ENCODE measurements at places on chromosomes 11 and 22.

DNA sequence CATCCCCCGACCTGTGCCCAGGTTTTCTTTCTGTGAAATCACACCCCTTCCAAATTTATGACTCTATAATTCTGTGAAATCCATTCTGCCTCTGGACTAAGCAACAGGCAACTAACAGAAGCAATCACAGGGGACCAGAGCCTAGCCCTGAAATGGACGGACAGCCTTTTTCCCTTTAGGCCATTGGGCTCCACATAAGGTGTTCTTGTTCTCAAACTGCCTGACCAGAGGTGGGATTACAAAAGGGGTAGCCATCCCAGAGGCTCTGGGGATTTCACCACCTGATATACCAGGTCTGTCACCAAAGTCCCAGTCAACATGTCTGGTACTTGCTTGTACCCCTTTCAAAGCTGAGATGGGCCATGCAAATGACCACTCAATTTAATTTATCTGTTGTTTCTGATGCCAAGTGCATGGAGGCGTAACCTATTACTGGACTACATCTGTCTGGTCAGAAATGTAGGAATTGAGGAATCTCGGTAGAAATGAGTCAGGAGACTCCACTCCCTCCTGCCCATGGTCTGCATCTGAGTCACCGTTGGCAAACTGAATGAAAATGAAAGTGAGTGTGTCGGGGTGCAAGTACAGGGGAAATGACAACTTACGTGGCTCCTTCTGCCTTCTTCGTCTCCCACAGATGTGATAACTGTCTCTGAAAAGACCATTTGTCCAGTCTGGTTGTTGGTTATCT, 10.2 kb downstream of the DKK3 start:
- DNase-seq = no peak

DNA sequence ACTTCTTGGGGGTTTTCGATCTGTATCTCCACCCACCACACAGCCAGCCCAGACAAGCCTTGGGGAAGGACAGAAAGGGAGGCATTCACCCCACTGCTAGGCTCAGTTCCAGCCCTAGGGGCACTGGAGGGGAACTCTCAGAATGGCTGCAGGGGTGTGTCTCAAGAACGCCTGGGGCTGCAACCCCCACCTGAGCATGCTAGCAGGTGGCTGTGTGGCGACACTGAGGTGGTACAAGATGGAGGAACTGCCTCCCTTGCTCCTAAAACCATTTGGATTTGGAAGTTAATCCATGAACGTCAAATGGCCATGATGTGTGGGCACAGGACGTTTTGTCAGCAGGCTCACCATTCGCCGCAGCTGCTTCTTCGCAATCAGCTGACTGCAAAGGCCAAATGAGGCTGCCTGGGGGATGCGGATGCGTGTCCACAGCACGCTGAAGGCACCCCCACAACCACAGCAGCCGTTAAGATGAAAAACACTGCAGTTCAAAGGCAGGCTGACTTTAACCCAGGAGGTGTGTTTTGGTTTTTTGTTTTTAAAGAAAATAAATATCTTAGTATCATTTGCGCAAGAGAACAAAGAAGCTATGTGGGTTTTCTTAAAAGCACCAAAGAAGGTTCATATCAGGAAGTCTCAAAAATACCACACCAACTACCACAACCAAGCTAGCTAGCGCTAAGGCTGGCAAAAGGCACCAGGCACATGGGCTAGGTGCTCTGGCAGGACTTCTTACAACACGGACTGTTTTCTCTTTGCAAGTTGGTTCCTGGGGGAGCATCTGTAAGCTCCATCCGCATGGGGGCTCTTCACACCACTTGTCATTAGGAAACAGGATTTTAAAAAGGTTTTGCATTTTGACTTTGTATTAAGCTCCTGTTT, 22.2 kb upstream of the NAP1L4 start:
- DNase-seq = no peak

- peak; percentile 3 for DNase-seq
Observed at GRCh38 chr11:132028380-132029240, 658.2 kb downstream of the NTM start.

DNA sequence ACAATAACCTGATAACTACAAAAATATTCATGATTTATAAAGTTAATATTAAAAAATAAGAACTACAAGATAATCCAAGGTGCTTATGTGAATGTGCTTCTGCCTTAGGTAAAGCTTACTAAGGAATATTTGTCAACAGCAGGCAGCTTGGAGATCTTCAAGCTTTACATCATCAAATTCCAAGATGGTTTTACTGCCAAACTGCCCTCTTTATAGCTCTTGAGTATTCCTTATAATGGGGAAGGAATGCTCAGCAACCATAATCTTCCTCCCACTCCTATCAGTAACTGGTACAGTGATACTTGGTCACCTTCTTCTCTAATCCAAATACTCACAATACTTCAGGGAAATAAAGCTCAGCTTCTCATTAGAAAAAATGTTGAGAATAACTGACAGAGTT, 30.1 kb downstream of the SBF2 start:
- no peak for DNase-seq

DNA sequence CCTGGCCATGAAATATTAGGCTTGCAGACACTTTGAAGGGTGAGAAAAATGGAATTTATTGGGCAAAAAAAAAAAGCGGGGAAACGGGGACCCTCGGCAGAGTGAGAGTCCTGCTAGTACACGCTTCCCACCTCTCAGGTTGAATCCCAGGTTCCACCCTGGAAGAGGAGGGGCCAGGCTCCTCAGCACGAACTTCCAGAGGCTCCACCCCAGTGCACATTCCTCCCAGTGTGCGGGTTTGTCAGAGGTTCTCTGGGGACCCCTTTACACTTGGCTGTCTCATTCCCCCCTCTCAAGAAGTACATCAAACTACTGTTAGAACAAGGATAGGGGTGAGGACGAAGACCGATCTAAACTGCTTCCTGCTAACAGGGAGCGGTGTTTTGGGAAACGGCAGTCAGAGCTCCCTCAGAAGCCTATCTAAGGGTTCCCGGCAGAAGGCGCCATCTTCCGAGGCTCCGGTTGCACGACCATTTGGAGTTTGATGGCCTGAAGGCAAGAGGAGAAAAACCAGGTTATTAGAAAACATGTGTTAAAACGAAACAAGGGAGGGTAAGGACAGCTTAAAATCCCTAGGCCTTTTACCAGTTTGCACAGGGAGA, 27.5 kb downstream of the FOLR3 start:
- DNase-seq = no peak

DNA sequence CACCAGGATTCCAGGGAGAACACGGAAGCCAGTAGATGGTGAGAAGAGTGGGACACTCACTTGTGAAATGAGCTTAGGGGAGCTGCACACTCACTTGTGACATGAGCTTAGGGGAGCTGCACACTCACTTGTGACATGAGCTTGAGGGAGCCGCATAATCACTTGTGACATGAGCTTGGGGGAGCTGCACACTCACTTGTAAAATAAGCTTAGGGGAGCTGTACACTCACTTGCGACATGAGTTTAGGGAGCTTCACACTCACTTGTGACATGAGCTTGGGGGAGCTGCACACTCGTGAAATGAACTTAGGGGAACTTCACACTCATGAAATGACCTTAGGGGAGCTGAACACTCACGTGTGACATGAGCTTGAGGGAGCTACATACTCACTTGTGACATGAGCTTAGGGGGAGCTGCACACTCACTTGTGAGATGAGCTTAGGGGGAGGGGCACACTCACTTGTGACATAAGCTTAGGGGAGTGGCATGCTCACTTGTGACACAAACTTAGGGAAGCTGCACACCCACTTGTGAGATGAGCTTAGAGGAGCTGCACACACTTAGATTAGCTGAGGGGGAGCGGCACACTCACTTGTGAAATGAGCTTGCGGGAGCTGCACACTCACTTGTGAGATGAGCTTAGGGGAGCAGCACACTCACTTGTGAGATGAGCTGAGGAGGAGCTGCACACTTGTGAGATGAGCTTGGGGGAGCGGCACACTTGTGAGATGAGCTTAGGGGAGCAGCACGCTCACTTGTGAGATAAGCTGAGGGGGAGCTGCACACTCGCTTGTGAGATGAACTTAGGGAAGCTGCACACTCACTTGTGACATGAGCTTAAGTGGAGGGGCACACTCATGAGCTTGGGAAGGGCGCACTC, 59.0 kb downstream of the NCAPD3 start:
- no peak for DNase-seq

DNA sequence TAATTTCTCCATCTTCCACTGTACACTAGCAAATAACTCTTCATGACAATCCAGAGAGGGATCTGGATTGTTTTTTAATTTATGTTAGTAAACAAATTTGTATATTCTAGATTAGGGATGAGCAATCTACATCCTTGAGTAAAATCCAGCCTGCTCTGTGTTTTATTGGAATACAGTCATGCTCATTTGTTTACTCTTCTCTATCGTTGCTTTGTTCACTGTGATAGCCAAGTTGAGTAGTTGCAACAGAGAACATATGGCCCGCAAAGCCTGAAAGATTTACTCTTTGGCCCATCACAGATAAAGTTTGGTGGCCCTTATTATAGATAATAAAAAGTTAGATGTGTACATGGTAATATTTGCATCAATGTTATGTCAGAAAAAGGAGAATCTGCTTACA, 6.2 kb upstream of the BLID start:
- DNase-seq = no peak

GRCh38 chr11:34431979-34432378, 6.8 kb upstream of the CAT start:
- no peak for DNase-seq

- DNase-seq = no peak
Observed at GRCh38 chr11:58992489-58992888, 53.2 kb downstream of the GLYATL1 start.

GRCh38 chr22:23164091-23164490, 16.2 kb upstream of the BCR start:
- no peak for DNase-seq

GRCh38 chr11:117199053-117199915, at the start of gene TAGLN:
Gene TAGLN (plus strand): TSS chr11:117199370. CDS start chr11:117203014, 3,644 bp downstream.
- DNase-seq = no peak

DNA sequence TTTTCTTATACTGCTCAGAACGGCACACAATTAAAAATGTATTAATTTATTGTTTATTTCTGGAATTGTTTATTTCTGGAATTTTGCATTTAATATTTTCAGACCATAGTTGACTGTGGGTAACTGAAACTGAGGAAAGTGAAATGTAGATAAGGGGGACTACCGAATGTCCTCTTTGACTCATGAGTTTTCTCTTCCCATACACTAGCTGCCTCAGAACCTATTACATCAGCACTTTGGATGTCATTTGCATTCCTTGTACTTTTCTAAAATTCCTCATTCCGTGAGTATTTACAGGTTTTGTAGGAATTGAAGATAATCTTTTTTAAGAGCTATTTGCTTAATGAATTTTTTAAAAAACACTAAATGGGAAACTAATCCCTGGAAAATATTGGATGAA, 29.8 kb downstream of the ZC3H12C start:
- DNase-seq = no peak

DNA sequence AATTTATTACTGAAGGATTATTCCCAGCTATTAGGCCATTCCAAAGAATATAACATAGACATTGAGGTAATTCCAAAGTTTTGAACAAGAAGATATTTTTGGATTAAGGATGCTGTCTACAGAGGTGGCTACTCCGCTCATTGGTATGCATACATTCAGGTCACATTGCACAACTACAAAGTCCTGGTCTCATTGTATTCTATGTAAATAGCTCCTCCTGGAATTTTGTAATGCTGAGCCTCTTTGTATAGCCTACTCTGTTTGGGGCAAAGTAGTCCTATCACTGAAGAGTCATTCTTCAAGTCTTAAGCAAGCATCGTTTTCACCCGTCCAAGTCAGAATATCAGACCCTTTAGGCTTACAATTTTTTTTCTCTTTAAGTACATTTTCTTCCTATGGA, 142.4 kb downstream of the KIF18A start:
- no peak for DNase-seq

GRCh38 chr11:129933891-129934290, 38.5 kb upstream of the NFRKB start:
- DNase-seq = no peak

GRCh38 chr11:14612694-14613093, 30.9 kb upstream of the PDE3B start:
- DNase-seq = no peak

DNA sequence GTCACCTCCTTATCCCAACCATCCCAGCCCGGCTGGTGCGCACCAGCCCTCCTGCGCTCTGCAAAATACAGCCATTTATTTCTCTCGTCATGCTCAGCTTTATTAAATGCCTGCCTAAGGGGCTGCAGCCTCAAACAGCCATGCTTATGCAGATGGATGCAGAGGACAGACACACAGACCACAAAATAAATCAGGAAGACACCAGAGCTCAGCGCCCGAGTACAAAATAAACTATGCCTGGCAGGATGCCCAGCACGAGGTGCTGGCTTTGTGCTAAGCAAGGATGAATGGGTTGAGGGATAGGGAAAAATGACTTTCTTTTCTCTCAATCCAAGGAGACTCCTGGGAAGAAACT, 70.5 kb downstream of the RPUSD4 start:
- no peak for DNase-seq

- DNase-seq = no peak
Observed at GRCh38 chr11:78821371-78822306, 247.0 kb upstream of the NARS2 start.

- DNase-seq = no peak
Observed at GRCh38 chr11:100663583-100663982, 23.5 kb upstream of the ARHGAP42 start.

DNA sequence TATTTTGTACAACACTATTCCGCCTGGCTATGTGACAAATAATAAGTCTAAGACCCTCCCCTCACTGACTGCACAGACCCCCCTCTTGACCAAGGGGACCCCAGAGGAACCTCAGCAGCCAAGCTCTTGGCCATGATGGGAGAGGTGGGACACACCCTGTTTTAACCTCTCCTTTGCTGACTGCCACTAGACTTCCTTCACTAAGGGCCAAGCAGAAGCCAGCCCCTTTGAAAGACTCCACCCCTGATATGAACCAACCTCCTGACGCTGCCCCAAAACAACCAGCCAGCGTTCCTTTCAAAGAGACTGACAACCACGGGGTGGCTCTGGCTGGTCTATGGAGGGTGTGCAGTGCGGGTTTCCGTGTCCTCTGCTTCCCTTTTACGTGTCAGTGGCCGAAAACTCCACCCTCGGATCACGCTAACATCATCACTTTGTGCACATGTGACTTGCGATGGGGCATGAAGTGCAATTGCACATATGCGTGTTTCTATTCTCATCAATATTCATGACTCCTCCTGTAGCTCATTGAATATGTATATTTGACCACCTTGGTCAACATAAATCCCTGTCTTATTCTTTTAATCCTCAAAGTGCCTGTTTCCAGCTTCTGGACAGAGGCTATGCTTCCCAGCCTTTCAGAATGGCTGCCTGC, 643.9 kb downstream of the TBC1D22A start:
- no peak for DNase-seq

DNA sequence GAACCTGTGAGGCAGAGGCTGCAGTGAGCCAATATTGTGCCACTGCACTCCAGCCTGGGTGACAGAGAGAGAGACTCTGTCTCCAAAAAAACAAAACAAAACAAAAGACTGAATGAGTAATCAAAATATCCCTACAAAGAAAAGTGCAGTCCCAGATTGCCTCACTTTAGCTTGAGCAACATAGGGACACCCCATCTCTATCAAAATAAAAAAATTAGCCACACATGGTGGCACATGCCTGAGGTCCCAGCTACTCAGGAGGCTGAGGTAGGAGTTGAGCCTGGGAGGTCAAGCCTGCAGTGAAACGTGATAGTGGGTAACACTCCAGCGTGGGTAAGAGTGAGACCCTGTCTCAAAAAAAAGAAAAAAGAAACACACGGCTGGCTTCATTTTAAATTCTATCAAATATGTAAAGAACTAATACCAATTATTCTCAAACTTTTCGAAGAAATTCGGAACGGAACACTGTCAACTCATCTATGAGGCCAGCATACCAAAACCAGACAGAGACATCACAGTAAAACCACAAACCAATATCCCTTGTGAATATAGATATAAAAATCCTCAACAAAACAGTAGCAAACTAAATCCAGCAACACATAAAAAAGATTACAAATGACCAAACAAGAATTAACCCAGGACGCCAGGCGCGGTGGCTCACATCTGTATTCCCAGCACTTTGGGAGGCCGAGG, 12.9 kb downstream of the CHEK2 start:
- no peak for DNase-seq

All from hematopoietic multipotent progenitor cell treated with erythropoietin and hydrocortisone succinate and interleukin-3 and kit ligand, for 15 days (in vitro differentiated cells).